ENCODE measurements at places on chromosomes 7 and 10. TPM values are rescaled to one million over a fixed set of nuclear protein-coding genes. Genes with fewer than 3 reads are reported as not detected.

Gene FAS
- total RNA-seq, result 8.8 TPM

Gene PAX4
- total RNA-seq, result not detected

Gene GPER1
- 3.0 TPM for total RNA-seq

Gene TIAL1
- 125 TPM for total RNA-seq

Gene CFAP43
- not detected for total RNA-seq

Gene JCAD
- total RNA-seq, result 7.7 TPM

Gene CCDC201
- not detected for total RNA-seq

Gene SPOCK2
- total RNA-seq, result 0.54 TPM

Gene GLCCI1
- 16.8 TPM for total RNA-seq

Gene HOXA9
- total RNA-seq, result not detected

Gene C10orf143
- 2.9 TPM for total RNA-seq

Gene TBX20
- not detected for total RNA-seq

Gene NSMCE4A
- 31.0 TPM for total RNA-seq

Gene CCL24
- total RNA-seq, result not detected

Gene ANXA11
- 127 TPM for total RNA-seq

Gene CCDC6
- total RNA-seq, result 38.0 TPM

Gene BICC1
- 39.4 TPM for total RNA-seq

Gene FRG2B
- total RNA-seq, result not detected

Gene TAS2R60
- total RNA-seq, result not detected

Gene AP3M1
- 39.6 TPM for total RNA-seq

Gene CAMK2B
- not detected for total RNA-seq

Gene LBX1
- total RNA-seq, result not detected

Gene CRCP
- total RNA-seq, result 25.8 TPM

Gene PRKCQ
- not detected for total RNA-seq

Gene C10orf105
- total RNA-seq, result not detected

Gene DOCK1
- 68.7 TPM for total RNA-seq

Gene TMEM229A
- not detected for total RNA-seq
